ENCODE measurements at places on chromosomes 1 and 21.

DNA sequence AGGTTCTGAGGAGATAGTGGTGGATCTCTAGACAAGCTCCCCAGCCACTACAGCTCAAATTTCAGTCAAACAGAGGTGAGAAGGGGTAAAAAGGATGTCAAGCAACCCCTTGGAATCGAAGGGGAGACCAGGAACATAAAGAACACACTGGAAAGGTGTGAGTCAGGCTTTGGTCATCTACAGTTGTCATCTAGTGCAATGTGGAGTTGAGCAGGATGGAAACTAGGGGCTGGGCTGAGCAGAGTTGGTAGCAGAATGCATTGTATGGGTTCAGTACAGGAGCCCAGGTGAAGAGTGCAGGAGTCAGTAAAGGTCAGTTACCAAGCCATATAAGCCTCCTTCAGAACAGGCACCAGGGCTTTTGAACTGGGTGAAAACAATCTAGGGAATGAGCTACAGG, 52.7 kb upstream of the VAV3 start:
- DNase-seq, result no peak

DNA sequence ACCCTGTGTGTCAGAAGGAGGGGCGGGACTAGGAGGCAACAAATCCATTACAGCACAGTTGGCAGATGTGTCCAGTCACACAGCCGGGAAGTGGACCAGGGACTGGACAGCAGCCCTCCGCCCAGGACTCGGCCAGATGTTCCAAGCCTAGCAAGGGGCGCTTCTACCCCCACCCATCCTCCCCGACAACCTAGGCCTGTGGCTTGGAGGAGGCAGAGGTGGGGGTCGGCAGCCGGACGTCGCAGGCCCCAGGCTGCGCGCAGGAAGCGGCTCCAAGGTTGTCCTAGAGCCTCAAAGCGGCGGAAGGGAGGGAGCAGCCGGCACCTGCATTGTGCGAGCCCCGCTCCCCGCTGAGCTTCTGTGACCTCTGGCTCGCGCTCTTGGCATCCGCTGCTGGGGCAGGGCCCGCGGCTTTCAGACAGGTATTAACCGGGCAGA, 20.6 kb upstream of the MYCL start:
- DNase-seq, result no peak

GRCh38 chr1:204045430-204045829, 27.5 kb upstream of the SOX13 start:
- no peak for DNase-seq

DNA sequence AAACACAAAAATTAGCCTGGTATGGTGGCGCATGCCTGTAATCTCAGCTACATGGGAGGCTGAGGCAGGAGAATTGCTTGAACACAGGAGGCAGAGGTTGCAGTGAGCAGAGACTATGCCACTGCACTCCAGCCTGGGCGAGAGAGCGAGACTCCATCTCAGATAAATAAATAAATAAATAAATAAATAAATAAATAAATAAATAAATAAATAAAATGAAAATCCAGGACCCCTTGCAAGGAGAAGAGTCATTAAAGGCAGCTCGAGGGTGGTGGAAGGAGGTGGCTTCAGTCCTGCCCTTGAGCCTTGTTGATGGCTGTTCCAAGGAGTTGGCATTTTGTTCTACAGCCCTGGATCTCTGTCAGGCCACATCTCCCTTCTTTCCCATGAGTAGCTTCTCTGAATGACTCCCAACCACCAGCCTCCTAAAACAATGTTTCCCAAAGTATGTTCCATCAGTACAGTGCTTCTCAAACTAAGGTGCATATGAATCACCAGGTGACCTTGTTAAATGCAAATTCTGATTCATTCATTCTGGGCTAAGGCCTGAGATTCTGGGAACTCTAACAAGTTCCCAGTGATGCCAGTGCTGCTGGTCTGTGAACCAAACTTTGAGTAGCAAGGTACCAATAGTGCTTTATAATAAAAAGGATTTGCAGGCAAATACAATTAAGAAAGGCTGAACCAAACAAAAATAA, 99.0 kb downstream of the KCNN3 start:
- no peak for DNase-seq

DNA sequence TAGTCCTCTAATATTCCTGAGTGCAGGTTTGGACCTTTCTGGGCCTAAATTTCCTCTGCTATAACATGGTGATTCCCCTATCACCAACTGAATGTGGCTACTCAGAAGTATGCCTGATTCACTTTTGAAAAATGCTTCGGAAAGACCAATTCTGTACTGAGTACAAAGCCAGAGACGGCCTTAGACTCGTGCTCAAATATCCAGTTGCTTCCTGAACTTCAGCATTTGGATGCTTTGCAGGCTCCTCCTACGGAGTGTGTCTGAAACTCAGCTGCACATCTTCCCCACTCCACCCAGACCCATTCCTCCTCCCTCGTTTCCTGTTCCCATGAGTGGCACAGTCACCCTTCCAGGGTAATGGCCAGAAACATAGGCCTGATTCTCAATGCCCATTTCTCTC, 98.4 kb upstream of the GADD45A start:
- DNase-seq, result no peak

DNA sequence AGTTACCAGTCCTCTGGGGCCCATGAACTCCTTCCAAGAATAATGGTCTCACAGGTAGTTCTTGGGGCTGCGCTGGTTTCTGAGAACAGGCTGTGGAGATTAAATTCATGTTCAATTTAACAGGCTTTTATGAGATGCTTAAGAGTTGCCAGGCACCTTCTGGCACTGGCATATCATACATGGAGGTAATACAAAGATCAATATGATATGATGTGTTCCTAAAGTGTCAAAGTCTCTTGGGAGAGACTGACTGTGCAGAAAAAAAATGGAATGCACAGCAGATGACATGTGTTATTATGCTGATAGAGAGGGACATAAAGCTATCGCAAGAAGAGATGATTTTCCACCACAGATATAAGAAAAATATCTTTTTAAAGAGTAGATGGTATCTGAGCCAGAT, 6.8 kb downstream of the CYP2J2 start:
- DNase-seq, result no peak

- no peak for DNase-seq
Measured at GRCh38 chr1:113508364-113509164, 118.2 kb downstream of the MAGI3 start.

DNA sequence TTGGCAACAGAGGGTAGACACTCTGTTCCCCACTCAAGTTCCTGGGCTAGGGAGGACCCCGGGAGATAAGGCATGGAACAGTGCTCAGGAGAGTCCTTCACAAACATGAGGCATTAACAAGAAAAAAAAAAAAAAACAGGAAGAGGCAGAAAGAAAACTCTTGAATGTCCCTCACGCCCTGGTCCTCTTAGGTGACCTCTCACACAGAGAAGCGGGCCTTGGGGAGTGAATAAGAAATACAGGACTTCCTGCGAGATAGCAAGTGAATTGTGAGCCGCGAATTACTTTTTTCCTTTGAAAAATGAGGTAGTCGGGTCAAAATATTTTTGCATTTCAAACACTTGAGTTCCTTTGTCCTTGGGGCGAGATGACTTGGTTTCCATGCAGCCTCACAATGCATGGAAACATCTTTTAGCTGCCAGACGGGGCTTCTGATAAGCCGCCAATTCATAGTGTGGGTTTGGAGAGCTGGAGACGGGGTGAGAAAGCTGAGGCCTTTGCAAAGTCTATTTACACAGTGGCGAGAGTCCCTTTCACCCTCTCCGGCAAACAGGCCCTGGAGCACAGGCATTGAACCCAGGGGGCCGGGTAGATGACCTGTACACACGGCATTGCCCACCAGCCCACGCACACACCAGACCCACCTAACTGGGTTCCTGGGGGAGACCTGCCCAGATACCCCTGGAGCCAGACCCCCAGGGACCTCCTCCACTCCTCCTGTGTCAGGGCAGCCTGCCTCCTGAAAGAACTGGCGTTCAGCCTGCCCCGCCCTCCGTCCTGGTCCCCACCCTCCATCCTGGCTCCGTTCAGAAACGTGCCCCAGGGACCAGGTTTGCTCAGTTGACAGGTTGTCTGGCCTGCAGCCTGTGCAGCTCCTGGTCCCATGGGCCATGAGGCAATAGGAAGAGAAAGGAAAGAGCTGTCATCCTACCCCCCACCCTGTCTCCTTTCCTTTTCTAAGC, 192.3 kb downstream of the PRDM16 start:
- DNase-seq, result no peak

DNA sequence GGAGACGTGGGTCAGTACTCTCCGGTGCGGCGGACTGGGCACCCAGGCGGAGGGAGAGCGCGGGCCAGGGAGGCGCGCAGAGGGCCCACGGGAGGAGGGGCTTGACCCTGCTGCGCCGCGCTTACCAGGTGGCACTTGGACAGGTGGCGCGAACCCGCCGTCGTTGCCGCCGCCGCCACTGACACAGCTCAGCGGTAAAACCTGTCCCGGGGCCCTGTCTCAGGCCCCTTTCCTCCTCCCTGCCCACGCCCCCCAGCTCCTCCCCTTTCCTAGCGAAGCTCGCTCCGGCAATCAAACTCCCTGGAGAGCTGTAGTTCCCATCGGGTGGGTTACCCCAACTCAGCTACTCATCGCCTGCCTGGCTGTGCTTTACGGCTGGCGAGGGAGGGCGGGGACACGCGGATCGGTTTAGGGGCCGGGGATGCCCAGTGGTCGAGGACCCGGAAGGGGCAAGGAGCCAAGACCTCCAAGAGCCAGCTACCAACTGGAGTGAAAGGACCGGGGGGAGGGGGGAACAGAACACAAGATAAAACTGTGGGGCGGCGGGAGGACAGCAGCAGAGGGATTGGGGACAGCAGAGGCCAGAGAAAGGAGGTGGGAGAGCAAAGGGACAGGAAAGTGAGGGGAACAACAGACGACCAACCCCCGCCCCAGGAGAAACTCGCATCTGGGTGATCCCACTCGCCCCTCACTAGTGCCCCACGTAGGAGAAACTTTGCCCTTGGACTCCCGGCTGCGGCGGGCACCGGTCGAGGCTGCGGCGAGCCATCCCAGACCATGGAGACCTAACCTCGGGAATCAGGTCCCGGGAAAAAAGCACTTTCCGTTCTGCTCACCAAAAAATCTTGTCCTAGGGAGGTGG, 2.9 kb downstream of the GFI1 start:
- peak; percentile 72 for DNase-seq

DNA sequence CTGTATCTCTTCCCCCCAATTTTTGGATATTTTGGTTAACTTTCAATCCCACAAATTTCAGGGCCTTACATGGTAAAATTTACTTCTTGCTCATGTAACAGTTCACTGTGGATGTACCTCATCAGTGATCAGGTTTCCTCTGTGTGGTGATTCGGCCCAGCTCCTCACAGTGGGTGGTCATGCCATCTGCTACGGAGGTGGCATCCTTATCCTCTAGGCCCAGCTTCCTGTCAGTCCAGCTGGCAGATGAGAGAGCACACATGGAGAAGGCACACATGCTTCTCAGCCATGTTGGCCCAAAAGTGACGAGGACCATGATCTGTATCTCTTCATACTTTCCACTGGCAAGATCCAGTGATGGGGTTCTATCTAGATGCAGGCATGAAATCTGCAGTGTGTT, 27.2 kb downstream of the PCBP3 start:
- no peak for DNase-seq

- DNase-seq, result peak; percentile 27
Measured at GRCh38 chr1:167401260-167401873, 117.0 kb downstream of the CD247 start.

DNA sequence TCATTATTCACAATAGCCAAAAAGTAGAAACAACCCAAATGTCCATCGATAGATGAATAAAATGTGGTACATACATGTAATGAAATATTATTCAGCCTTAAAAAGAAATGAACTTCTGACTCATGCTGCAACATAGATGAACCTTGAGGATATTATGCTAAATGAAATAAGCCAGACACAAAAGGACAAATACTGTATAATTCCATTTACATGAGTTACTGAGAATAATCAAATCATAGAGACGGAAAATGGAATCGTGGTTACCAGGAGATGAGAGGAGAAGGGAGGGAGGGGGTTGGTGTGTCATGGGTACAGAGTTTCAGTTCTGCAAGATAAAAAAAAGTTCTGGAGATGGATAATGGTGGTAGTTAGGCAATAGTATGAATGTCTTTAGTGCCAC, 184.1 kb downstream of the PSMG1 start:
- DNase-seq, result no peak

- DNase-seq, result no peak
Measured at GRCh38 chr1:109824349-109825115, 60.8 kb upstream of the EPS8L3 start.

DNA sequence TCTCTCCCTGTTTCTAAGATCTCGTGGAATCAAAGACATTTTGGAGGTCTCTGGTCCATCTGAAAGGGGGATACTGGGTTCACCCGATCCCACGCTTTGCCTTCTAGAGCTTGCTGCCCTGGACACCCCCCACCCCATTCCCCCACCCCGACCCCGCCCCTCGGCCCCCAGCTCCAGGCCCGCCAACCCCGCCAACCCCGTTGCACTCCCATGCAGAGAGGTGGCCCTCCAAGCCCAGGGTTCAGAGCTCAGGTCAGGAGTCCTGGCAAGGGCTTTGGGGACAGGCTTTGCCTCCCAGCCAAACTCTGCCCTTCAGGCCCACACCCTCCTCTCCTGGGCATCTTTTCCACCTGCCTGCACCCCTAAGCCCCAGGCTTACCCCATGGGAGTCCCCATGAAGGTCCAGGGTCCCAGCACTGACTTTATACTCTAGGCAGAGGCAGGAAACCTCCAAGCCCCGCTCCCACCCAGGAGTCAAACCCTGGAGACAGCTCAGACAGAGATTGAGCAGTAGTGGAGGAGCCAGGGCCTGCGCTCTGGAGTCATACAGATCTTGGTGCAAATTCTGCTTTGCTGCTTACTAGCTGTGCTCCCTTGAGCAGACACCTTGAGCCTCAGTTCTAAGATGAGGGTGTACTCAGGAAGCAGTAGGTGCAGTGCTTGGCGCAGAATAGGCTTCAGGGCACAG, 155.9 kb downstream of the FOXD2 start:
- DNase-seq, result no peak

DNA sequence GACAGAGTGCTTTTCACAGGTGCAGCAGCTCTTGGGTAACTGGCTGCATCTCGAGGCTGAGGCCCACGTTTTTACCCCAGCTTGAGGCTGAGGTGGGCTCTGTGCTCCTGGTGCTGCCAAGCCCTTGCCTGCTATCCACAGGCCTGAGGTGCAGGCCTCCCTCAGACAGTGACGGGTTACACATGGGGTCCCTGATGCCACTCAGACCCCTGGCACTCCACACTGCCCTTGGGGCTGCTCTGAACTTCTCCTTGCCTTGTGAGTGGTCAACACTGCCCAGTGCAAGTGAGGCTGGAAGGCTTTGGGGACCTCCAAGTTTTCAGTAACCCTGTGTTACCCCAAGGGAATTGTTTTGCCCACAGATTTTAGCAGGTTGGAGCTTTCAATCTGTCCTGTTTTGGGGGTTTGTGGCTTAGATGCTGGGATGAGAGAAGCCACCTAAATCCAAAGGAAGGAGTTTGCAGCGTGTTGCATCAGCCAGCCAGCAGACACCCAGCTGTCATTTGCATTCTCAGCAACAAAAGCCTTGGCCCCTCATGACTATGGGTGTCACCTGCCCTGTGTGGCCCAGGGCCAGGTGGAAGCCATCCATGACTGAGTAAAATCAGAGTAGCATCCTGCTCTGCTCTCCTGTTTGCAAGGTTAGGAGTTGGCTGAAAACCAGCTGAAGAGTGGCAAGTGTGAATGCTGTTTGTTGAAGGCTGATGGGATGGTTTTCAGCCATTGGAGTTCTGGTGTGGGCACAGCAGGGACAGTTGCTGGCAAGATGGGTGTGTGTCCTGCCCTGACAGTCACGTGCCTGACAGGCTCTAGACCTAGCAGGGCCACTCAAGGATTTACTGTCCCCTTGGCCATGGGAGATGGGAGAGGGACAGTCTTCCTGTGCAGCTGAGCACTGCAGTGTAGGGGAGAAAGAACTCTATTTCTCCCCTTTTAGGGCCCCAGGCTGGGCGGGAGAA, 3.2 kb downstream of the RNF187 start:
- peak; percentile 57 for DNase-seq

All from A673 (cell line).